AG04449 (cell line): ENCODE measurements at places on chromosomes 16 and 17.

DNA sequence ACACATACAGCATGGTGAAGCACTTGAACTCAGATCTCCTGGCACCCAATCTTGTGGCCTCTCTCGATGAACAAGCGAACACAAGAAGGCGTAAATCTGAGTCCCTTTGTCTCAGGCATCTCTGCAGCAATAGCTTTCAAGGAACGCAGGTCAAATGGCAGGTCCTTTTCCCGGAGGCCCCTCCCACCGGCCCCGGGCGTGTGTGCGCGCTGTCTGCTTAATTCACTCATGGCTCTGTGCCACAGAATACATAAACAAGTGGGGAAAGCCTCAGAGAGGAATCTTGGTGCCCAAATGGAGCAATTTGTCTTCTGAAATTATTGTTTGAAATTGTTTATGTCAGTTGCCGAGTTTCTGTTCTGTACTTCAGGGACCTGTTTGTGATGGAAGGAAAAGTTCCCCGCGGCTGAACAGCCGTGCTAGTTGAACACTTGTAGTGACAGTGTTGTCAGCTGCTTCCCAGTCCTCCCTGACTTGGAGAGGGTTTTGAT, 14.8 kb downstream of the MYOCD start:
- DNase-seq: no peak

DNA sequence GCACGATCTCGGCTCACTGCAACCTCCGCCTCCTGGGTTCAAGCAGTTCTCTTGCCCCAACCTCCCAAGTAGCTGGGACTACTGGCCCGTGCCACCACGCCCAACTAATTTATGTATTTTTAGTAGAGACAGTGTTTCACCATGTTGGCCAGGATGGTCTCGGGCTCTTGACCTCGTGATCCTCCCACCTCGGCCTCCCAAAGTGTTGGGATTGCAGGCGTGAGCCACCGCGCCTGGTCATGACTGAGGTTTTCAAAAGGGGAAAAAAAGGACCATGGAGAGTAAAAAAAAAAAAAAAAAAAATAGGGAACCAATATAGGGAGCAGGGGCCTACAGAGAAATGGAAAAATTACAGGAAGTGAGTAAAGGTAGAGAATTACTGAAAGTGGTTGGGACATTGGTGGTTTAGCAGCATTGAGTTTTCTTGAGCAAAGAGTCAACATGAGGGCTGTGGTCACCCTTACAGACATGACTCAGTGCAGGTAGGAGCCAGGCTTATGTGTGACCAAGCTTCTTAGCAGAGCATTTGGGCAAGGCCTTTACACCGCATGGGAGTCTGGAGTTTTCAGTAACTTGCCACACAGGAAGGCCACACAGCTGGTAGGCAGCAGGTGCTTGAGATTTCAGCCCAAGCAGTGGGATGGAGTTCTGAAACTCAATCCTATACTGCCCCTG, 447.3 kb downstream of the HS3ST3B1 start:
- no peak for DNase-seq

DNA sequence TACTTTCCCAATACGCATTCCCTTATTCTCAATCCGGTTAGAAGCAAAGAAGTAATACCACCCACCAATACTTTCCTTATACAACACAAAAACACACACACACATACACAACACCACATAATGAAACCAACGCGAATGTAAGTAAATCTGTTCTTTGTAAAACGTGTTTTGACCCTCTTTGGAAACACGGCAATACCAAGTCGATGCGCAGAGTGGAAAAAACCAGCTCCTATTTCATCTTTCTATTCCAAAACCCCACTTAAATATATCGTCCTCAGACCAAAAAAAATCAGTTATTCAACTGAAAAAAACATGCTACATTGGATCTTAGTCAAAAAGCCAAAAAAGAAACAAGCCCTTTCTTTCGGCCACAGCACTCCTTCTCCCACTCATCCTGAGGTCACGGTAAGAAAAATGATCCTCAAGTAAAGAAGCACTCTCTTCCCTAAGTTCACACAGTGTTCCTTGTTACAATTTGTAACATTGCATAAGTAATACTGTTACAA, 31.0 kb upstream of the ARL4D start:
- DNase-seq: no peak

- DNase-seq: no peak
Measured at GRCh38 chr16:7714775-7715174, 382.1 kb downstream of the RBFOX1 start.

DNA sequence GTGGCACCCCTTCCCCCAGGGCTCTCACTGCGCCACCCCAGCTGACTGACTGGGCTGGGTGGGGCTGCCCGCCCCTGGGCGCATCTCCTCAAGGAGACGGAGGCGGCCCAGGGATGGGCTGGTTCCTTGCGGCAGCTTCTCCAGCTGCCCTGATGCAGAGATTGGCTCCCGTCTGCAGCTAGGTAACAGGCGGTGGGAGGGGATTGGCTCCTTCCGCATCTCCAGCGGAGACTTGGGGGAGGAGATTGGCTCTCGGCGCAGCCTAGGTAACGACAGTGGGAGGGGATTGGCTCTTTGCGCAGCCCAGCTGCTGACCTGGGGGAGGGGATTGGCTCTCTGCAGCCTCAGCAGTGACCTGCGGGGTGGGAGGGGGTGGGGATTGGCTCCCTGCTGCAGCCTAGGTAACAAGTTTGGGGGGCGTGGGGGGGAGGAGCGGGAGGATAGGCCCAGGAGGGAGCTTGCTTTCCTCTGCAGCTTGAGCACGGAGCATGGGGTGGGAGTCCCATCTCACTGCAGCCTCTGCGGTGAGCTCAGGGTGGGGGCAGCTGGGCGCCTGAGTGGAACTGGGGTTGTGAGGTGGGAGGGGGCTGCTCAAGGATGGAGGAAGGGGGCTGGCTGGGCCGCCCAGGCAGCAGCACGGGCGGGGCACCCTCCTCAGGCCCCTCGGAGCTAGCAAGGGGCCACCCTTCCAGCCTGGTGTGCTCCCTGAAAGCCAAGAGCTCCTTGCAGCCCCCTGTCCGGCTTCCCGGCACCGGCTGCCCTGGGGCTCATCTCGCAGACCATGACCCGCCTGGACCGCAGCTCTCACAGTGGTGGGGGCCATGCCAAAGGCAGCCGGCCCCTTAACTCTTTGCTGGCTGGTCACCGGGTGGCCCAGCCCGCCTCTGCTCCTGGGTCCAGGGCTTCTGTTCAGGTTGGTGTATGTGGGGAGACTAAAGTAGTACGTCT, 6.4 kb downstream of the NFE2L1 start:
- no peak for DNase-seq

- no peak for DNase-seq
Measured at GRCh38 chr16:51719376-51719775, 568.3 kb upstream of the SALL1 start.

- no peak for DNase-seq
Measured at GRCh38 chr17:45155029-45155428, 6.6 kb upstream of the HEXIM2 start.

DNA sequence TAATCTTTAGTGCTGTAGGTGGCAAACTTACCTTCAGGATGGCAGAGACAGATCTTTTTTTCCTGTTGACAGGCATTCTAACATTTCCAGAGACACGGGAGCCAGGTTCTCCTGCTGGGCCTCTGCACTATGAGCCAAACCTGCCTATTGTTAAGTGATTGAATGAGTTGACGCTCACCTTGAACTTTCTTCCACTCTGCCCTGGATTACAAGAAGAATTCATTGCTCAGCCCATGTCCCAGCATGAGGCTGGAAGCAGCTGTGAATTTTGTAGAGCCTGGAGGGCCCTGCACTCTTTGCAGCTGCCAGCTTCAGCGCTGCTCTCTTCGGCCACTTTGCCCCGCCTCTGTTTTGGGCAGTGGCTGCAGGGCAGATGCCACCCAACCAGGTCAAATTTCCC, 9.4 kb upstream of the SLC7A5 start:
- no peak for DNase-seq

GRCh38 chr17:15944759-15945526, at the start of gene ADORA2B:
TSS of gene ADORA2B (plus strand) at chr17:15945130. CDS start at chr17:15945249, 119 bp downstream.
- DNase-seq: no peak

DNA sequence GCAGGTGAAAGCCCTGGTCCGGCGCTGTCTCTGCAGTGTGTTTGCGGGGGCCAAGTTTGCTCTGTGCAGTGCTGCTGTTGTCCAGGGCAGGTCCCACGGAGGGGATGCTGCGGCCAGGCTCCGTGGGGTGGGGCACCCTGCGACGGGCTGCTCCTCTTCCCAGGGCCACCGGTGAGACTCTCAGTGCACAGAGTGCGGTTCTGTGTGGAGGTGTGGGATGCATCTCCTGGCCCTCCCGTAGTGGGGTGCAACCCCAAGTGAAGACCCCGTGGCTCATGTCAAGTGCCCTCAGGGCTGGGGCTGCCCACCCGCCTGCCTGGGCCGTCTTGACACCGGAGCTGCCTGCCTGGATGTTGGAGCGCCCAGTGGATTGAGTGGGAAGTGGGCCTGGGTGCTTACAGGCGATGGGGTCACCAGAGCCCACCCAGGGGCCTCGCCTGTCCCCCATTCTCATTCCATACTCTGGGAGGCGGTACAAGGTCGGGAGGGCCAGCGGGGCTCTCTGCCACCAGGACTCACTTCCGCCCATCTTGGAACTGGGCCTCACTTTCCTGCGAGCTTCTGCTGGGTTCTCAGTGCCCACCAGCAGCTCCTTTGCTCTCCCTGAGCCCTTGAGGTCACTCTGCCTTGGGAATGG, 119.9 kb downstream of the BANP start:
- no peak for DNase-seq

- DNase-seq: no peak
Measured at GRCh38 chr16:57590654-57591085, 37.8 kb upstream of the ADGRG1 start.

- no peak for DNase-seq
Measured at GRCh38 chr16:72064361-72064894, 1.4 kb downstream of the HPR start.

GRCh38 chr16:87535855-87536794, 43.3 kb upstream of the ZCCHC14 start:
- no peak for DNase-seq

GRCh38 chr17:72236980-72237633, 116.3 kb downstream of the SOX9 start:
- no peak for DNase-seq

DNA sequence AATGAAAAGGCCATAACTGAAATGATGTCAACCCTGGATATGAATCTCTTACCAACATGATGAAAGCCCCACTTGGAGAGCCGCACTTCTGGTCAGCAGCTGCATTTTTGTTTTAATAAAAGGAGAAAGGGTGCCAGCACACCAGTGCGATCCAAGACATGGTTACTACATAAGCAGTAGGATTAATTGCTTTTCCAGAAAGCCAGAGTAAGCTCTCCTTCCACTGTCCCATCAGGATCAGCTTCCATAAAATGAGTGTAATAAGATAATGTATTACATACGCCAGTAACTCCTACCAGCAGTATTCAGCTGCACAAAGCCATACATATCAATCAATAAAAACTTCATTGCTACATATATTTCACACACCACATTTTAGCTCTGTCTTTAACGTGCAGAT, 26.3 kb upstream of the NACA2 start:
- DNase-seq: no peak

- DNase-seq: no peak
Measured at GRCh38 chr16:89506791-89507191, 1.4 kb upstream of the SPG7 start.

DNA sequence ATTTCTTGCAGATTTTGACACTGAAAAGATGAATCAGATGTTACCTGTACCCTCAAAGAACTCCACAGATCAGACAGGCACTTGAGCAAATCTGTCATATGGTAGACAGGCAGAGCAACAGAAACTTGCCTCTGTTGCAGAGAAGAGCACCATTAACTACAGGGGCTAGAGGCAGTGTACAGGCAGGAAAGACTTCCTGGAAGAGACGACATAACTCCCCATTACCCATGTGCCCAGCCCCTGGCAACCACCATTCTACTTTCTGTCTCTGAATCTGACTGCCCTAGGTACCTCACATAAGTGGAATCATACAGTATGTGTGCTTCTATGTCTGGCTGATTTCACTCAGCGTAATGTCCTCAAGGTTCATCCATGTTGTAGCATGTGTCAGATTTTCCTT, 15.5 kb downstream of the GFOD2 start:
- no peak for DNase-seq

- no peak for DNase-seq
Measured at GRCh38 chr16:57084996-57085395, 7.4 kb upstream of the CPNE2 start.

GRCh38 chr17:4241535-4241934, 22.2 kb downstream of the ANKFY1 start:
- no peak for DNase-seq

- peak; percentile 26 for DNase-seq
Measured at GRCh38 chr16:81175325-81175891, 63.1 kb upstream of the BCO1 start.

- no peak for DNase-seq
Measured at GRCh38 chr17:18163547-18163946, 20.1 kb upstream of the ALKBH5 start.

GRCh38 chr17:46182961-46183360, 10.3 kb downstream of the KANSL1 start:
- no peak for DNase-seq

DNA sequence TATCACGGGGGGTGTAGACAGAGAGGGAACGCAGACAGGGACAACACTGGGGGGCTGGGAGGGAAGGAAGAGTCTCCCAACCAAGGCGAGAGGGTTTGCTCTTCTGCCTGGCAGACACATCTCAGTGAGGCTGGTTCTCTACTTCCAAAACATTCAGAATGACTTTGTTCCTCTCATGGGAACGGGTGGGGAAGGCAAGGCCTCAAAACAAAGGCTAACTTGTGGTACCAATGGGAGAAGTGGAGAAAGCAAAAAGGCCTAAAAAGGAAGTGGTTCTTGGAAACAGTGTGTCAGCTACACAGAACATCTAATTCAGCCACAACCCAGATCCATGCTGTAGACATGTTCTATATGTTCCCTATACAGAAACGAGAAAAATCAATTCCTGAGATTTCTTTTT, 7.5 kb downstream of the FLOT2 start:
- no peak for DNase-seq

DNA sequence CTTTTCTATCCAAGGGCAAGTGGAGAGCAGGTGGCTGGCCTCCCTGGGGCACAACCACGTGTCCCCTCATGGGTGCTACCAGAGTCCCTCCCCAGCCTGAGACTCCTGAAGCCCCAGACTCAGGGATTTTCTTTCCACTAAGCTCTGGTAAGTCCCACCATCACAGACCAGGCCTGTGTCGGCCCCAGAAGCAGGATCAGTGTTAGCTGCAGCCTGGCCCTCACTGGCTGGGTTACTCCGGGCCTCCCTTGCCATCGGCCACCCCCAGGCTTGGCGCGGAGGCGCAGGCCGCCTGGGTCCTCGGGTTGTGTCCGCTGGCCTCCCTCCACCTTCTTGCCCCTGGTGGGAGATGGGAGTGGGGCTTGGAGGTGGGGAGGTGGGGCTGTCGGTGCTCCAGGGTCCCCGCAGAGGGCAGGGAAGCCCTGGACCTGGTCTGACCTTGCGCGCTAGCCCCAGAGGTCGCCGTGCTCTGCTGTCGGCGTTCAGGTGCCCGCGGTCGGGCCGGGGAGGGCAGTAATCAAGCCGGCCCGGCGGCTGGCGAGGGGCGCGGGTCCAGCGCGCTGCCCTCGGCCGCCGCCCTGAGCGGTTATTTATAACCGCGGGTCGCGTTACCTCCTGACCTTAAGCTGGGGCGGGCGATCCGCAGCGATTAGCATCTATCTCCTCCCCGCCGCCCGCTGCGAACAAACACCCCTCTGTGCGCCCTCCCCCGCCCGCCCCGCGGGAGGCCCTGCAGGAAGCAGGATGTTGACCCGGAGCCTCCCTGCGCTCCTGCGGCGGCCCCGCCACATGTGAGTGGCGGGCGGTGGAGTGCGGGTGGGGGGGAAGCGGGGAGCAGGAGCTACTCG, 78.1 kb upstream of the TOB1 start:
- no peak for DNase-seq
